ENCODE measurements at places on chromosomes 6 and 20. TPM values are rescaled to one million over a fixed set of nuclear protein-coding genes. Genes with fewer than 3 reads are reported as not detected.

- no peaks in the 10 kb centered on the region for H3K27me3 ChIP-seq
- no peak overlapping the region for H3K27ac ChIP-seq
- no peak for DNase-seq
Observed at GRCh38 chr6:75158176-75158575, 47.7 kb downstream of the COL12A1 start.

DNA sequence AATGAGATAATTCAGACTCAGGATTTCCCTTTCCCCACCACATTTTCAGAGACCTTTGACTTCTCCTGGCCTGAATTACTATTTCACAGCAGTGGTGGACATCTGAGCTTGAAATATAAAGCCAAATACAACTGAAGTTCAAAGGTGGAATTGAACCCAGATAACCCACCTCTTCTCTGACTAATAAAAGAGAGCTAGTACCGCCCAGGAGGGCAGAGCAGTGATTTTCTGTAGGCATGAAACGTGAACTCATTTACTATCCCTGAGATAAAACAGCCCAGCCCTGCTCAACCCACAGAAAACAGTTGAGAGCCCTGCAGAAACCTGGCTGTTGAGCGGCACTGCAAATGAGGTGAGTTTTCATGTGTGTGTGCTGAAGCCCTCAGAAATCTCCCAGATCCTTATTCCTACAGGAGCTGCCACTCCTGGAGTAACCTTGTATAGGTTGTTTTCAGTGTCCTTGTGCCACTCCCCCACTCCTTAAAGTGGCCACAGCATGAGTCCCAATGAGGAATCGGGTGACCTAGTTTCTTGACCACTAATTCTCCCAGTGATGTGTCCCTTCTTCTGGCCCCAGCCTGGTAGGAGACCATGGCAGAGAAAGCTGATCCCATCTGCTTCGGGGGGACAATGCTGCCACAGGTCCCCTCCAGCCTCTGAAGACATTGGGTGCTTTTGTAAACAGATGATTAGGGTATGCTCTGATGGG lies 99.2 kb downstream of the NOL4L start:
- H3K4me1 ChIP-seq, result peaks cover 34% of the 10 kb centered on the region
- no peak for DNase-seq
- no peak overlapping the region for H3K27ac ChIP-seq
- no peaks in the 10 kb centered on the region for H3K36me3 ChIP-seq
- no peaks in the 10 kb centered on the region for H3K27me3 ChIP-seq
- no peak overlapping the region for H3K4me3 ChIP-seq

ZC2HC1B gene
- total RNA-seq, result not detected

GRCh38 chr6:125631165-125631564 lies 118.3 kb upstream of the HEY2 start:
- H3K4me3 ChIP-seq, result no peak overlapping the region
- H3K27ac ChIP-seq, result no peak overlapping the region
- no peaks in the 10 kb centered on the region for H3K4me1 ChIP-seq
- no peaks in the 10 kb centered on the region for H3K36me3 ChIP-seq
- DNase-seq, result no peak
- no peaks in the 10 kb centered on the region for H3K27me3 ChIP-seq

DNA sequence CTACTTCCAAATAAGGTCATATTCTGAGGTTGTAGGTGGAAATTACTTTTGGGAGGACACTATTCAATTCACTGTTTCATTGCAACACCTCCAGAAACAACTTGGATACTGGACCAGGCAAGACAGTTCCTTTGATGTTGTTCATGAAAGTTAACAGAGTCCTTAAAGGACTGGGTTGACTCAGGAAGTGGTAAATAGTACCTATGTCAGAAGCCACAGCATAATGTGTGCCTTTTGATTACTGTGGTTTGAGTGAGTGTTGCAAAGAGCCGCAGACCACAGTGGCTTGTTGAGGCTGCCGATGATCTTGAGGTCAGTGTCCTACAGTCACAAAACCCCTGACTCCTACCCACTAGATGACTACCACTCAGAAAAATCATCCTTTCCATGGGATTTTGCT lies 10.9 kb downstream of the IL20RA start:
- H3K27ac ChIP-seq, result no peak overlapping the region
- H3K4me1 ChIP-seq, result no peaks in the 10 kb centered on the region
- H3K4me3 ChIP-seq, result no peak overlapping the region
- DNase-seq, result no peak
- H3K36me3 ChIP-seq, result no peaks in the 10 kb centered on the region

LRRN4 gene
- not detected for total RNA-seq

- H3K4me3 ChIP-seq, result no peak overlapping the region
- DNase-seq, result no peak
- no peak overlapping the region for H3K27ac ChIP-seq
- H3K36me3 ChIP-seq, result no peaks in the 10 kb centered on the region
- no peaks in the 10 kb centered on the region for H3K4me1 ChIP-seq
Observed at GRCh38 chr6:15230827-15231226, 15.0 kb upstream of the JARID2 start.

RIPPLY2 gene
- not detected for total RNA-seq

NUS1 gene
- 15.0 TPM for total RNA-seq

DNA sequence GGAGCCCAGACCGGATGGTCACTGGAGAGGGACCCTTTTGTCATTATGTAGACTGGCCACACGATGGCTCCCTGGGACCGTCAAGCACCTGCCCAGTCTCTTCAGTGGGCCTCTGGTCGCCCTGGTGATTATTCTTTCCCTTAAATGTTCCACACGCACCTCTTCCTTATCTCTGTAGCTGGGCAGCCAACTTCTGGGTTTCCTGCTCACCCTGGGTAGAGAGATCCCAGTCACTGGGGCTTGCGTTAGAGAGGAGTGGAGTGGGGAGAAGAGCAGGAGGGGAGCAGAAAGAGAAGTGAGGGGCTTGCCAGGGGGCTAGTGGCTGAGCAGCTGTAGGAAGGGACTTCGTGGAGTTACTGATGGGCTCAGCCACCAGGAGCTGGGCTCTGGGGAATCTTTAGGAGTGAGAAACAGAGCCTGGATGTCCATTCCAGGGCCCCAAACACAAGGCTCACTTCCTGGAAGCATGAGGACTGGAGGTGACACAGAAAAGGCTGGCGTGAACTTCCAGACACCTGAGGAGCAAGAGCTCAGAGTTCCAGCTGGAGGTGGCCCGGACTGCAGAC lies 150.1 kb downstream of the DHX35 start:
- peaks cover 27% of the 10 kb centered on the region for H3K27me3 ChIP-seq
- H3K4me3 ChIP-seq, result no peak overlapping the region
- DNase-seq, result peak; percentile 40
- no peak overlapping the region for H3K27ac ChIP-seq

DNA sequence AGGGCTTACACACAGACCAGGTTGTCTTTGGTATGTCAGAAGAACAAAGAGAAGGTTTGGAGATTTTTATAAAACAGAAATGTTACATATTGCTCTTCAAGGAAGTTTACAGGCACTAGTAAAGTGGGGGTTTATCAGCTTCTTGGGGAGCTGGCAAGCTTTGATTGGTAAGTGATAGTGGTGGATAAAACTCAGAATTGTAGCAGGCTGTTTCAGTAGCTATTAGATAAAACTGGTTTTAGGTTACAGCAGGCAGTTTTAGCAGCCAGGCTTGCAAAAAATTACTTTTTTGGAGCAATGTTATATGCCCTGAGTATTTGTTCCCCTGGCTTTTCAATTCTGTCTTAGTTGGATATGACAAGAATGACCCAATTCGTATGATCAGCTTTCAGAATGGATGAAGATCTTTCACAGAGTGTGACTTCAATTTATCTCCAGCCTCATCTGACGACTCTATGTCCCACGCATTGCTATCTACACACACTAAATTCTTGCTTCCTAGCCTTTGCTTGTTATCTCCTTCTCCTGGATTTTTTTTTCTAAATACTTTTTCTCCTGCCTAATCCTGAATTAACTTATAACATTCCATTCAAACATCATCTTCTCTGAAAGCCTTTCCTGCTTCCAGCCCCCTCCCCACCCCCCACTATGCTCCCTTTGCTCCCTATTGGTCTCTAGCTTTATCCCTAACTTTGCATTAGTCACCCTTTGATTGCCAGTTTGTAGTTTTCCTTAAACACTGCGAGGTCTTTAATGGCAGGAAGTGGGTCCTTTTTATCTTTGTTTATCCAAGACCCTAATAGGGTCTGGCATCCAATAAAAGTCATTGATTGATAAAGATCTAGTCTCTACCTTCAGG lies 1.0 kb upstream of the TOMM34 start:
- H3K27me3 ChIP-seq, result no peaks in the 10 kb centered on the region
- H3K4me3 ChIP-seq, result no peak overlapping the region
- H3K4me1 ChIP-seq, result peaks cover 16% of the 10 kb centered on the region
- no peak for DNase-seq
- peaks cover 3% of the 10 kb centered on the region for H3K36me3 ChIP-seq
- no peak overlapping the region for H3K27ac ChIP-seq

- H3K27me3 ChIP-seq, result no peaks in the 10 kb centered on the region
- H3K36me3 ChIP-seq, result no peaks in the 10 kb centered on the region
- DNase-seq, result no peak
- peaks cover 9% of the 10 kb centered on the region for H3K4me1 ChIP-seq
- H3K4me3 ChIP-seq, result no peak overlapping the region
- H3K27ac ChIP-seq, result no peak overlapping the region
Observed at GRCh38 chr6:108734271-108734922, 113.8 kb upstream of the ARMC2 start.

SLC17A1 gene
- total RNA-seq, result not detected

- H3K27ac ChIP-seq, result no peak overlapping the region
- DNase-seq, result no peak
- H3K4me3 ChIP-seq, result no peak overlapping the region
- no peaks in the 10 kb centered on the region for H3K36me3 ChIP-seq
- no peaks in the 10 kb centered on the region for H3K27me3 ChIP-seq
- H3K4me1 ChIP-seq, result no peaks in the 10 kb centered on the region
Observed at GRCh38 chr20:10581823-10582222, 92.0 kb downstream of the JAG1 start.

SEL1L2 gene
- total RNA-seq, result 0.69 TPM

GRCh38 chr6:30547454-30547853 lies 8.8 kb downstream of the GNL1 start:
- H3K27ac ChIP-seq, result no peak overlapping the region
- H3K36me3 ChIP-seq, result peaks cover 34% of the 10 kb centered on the region
- H3K4me3 ChIP-seq, result no peak overlapping the region
- peaks cover under 1% of the 10 kb centered on the region for H3K27me3 ChIP-seq
- DNase-seq, result no peak

DNA sequence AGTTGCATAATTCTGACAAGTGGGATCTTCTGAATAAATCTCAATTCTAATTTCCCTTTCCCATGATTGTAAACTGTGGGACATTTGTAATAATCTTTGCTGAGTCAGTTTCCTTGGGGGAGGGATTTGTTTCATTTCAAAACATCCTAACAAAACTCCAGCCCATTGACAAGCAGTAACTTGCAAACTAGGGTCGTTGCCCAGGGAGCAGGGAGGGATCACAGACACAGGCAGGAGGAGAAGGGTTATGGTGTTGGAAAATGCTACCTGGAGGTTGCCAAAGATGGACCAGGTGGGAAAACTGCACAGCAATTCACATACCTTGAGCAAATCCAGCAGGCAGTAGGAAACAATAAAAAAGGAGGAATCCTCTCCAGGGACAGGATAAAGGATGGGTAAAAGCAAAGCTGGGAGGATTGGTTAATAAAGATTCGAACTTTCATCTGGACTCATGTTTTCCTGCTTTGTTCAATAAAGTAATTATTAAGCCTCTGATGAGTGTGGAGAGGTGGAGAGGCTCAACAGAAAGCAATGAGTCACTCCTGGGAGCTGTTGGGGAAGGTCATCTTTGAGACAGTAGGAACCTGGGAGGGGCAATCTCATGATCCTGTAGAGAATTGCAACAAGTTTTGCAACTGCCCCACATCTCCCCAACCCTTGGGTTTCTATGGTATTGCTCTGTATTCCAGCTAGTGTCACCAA lies 87.3 kb upstream of the AKIRIN2 start:
- no peak overlapping the region for H3K4me3 ChIP-seq
- H3K27ac ChIP-seq, result no peak overlapping the region
- H3K4me1 ChIP-seq, result no peaks in the 10 kb centered on the region
- no peaks in the 10 kb centered on the region for H3K36me3 ChIP-seq
- no peak for DNase-seq
- no peaks in the 10 kb centered on the region for H3K27me3 ChIP-seq

DNA sequence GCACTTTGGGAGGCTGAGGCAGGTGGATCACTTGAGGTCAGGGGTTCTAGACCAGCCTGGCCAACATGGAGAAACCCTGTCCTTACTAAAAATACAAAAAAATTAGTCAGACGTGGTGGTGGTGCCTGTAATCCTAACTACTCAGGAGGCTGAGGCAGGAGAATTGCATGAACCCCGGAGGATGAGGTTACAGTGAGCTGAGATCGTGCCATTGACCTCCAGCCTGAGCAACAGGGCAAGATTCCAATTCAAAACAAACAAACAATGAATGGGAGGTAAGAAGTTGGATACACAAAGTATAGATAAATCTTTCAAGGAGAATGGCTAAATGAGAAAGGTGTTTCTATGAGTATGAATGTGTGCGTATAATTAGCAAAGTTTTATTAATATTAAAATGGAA lies 75.3 kb downstream of the REV3L start:
- no peaks in the 10 kb centered on the region for H3K27me3 ChIP-seq
- DNase-seq, result no peak
- H3K36me3 ChIP-seq, result peaks cover 15% of the 10 kb centered on the region
- no peak overlapping the region for H3K27ac ChIP-seq

OR2B6 gene
- total RNA-seq, result not detected

DNA sequence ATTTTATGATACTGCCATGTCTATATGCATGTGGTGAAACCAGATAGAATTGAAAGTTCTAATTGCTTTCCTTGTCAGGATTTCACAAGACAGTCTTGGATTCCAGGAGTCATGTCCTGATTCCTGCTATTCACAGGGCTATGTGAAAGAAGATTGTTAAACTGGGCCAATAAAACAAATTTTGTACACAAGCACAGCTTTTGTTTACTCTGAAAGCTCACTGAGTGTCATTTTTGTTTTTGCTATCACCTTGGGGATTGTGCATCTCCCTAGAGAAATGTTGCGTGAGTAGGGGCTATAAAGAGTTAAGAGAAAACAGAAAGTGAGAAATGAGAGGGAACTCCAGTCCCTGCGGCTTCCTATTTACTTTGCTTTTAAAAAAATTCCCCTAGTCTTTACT lies 627.5 kb downstream of the PKHD1 start:
- H3K4me1 ChIP-seq, result no peaks in the 10 kb centered on the region
- DNase-seq, result no peak
- no peaks in the 10 kb centered on the region for H3K27me3 ChIP-seq
- H3K27ac ChIP-seq, result no peak overlapping the region
- no peaks in the 10 kb centered on the region for H3K36me3 ChIP-seq
- H3K4me3 ChIP-seq, result no peak overlapping the region

DNA sequence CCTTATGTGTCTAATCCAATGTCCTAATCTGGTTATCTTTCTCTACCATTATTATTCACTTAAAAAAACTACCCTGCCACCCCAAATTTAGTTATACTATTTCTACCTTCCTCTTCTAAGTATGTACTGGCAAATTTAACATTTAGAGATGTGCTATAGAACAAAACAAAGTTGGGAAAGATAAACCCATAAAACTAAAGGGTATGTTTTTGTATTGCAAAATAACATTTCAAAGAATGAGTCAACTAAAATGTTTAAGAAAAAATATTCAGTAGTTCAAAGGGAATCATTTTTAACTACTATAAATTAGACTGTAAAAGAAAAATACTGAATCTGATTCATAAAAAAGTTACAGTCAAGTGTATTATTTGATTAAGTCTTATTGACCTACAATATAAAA lies 103.0 kb downstream of the LMBRD1 start:
- no peak overlapping the region for H3K27ac ChIP-seq
- no peak for DNase-seq
- no peaks in the 10 kb centered on the region for H3K4me1 ChIP-seq

Data from heart right ventricle (tissue), 16 donors.